ENCODE measurements at places on chromosomes 1 and 21.

GRCh38 chr1:3677484-3677883, 25.2 kb downstream of the TP73 start:
- DNase-seq, result no peak

DNA sequence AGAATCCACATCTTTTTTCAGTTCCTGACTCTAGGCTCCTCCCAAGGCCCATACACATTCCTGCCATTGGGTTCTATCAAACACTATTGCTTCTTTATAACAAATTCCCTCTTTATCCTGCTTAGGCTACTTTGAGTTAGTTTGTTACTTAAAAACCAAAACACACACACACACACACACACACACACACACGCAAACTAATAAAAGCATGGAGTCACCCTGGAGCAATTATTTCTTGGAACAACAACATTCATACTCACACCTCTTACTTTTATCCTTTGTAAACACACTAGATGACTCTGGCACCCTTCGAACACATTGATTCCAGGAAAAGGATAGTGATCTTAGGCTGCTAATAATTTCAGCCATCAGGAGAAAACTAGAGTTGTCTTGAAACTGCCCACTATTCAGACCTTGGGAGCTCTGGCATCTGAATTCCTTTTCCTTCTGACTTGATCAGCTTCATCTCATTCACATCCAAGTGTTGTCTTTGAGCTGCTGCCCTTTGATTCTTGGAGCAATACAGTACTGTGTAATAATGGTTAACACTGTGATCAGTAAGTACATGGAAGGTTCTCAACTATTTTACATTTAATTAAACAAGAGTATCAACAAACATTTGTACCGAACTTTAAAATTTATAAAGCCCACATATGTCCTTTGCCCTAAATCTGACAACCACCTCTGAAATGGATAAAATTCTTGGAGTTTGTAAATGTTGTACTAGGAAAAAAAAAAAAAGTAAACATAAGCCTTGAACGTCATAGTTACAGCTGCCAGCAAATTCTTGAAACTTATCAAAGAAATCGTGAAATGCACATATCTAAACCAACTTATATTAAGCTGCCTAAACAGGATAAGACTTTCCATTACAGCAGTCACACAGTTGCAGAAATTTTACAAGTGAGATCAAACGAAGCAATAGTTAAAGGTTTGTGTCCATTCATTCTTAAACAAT, 2.8 kb upstream of the SEC22B start:
- no peak for DNase-seq

- DNase-seq, result no peak
These were observed 10.1 kb upstream of the PHGDH start for GRCh38 chr1:119701659-119702058.

- no peak for DNase-seq
These were observed 59.2 kb downstream of the CLSTN1 start for GRCh38 chr1:9764550-9764949.

DNA sequence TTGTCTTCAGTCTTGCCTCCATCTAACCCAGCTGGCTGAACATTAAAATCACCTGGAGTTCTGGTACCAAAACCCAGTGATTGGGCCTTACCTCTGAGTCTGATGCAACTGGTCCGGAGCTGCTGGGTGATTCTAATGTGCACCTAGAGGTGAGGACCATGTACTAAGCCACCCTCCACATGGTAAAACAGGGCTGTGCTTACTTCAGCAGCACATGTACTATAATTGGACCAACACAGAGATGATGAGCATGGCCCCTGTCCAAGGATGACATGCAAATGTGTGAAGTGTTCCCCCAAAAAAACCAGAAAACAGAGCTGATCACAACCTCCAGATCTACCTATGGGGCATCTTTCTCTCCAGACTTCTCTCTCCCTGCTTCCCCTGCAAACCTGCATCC, 37.0 kb downstream of the ELK4 start:
- peak; percentile 32 for DNase-seq

GRCh38 chr21:20998456-20998789, 214 bp downstream of the NCAM2 start:
- no peak for DNase-seq

DNA sequence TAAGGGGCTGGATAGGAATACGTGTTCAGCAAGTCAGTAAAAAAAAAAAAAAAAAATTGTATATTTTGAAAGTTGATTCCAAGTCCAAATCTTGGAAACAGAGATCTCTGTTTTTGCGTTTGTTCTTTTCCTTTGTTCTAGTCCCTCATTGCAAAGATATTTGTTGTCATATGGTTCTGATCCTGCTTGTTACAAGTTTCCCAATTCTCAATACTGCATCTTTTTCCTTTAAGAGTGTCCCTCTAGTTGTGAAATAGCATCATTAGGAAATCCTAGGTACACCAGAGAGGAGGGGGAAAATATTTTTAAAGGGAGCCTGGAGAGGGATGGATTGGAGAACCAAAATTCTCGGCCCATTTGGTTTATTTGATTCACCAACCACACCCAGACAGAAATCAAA, 152.2 kb upstream of the C1orf105 start:
- no peak for DNase-seq

- peak; percentile 63 for DNase-seq
These were observed 837 bp downstream of the UBASH3A start for GRCh38 chr21:42404539-42404938.

GRCh38 chr1:157090771-157091170, 8.8 kb downstream of the ETV3L start:
- DNase-seq, result no peak

DNA sequence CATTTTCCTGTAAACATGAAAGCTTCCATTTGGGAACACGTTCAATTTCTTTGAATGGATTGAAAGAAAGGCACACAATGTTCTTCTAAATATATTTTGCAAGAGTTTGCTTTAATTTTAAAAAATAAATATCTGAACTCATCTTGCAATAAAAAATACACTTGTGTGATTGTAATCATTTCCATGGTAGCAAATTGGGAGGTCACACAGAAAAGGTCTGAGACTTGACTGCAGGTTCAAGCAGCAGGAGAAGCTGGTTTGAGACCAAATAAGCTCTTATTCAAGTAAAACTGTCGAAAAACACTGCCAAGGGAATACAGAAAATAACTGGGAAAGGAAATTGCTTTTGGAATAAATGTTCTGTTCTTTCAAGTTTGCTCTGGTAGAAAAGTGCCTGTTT, 498.9 kb downstream of the ADGRL2 start:
- no peak for DNase-seq

DNA sequence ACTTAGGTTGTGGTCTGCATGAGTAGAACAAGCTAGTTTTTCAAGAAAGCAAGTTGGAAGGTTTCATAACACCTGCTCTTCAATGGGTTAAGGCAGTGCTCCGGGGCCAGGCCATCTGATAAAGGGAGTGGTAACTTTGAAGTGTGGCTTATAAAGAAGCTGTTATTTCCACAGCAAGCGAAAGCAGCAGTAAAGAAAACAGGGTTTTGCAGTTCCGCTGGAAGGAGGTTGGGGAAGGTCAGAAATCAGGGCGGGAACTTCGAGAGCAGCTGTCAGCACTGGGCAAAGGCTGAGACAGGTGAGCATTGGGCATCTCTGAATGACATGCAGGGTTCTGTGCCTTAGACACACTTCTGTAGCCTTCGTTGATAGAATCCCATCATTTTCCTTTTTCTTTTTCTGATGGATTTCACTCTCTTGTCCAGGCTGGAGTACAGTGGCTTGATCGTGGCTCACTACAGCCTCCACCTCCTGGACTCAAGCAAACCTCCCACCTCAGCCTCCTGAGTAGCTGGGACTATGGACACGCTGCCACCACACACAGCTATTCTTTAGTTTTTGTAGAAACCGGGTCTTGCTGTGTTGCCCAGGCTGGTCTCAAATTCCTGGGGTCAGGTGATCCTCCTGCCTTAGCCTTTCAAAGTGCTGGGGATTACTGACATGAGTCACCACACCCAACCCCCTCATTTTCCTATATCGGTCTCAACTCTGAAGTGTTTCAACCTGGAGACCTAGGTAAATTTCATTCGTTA, 20.5 kb downstream of the TMEM51 start:
- no peak for DNase-seq

DNA sequence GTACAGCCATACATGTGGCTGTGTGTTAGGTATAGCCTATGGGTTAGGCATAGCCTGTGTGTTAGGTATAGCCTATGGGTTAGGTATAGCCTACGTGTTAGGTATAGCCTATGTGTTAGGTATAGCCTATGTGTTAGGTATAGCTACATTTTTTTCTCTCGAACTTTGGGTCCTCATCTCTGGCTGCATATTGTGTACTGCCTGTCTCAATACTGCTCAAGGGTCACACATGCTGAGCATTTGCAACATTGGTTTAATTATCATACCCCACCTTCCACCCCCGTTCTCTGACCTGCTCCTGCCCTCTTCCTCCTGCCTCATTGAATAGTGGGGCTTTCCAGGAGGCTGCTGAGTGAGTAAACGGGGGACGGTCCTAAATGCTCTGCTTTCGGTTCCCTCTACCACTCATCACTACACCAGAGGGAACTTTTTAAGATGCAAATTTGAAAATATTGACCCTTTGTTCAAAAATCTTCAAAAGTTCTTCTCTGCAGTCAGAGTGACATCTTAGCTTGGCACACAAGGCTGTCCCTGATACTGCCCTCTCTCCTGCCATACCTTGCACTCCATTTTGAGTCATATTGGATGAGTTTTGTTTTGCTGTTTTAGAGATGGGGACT, 17.8 kb downstream of the OR2B11 start:
- DNase-seq, result no peak

DNA sequence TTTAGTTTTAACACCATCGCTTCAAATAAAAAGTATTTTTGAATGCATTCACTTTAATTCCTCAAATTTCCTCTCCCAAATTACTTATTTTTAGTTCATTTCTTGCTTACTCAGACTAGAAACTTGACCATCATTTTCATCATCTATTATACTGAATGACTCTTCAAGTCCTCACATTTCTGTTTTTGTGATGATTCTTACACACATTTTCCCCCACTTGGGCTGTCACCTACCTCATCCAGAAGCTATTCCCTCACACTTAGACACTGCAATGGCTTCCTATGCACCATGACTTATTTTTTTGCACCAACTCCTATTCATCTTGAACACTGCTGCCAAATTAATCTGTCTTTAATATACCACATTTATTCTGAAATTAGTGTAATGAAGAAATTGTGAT, 239.6 kb upstream of the DUSP10 start:
- no peak for DNase-seq

GRCh38 chr1:172882791-172883386, 167.9 kb downstream of the TNFSF18 start:
- DNase-seq, result no peak

DNA sequence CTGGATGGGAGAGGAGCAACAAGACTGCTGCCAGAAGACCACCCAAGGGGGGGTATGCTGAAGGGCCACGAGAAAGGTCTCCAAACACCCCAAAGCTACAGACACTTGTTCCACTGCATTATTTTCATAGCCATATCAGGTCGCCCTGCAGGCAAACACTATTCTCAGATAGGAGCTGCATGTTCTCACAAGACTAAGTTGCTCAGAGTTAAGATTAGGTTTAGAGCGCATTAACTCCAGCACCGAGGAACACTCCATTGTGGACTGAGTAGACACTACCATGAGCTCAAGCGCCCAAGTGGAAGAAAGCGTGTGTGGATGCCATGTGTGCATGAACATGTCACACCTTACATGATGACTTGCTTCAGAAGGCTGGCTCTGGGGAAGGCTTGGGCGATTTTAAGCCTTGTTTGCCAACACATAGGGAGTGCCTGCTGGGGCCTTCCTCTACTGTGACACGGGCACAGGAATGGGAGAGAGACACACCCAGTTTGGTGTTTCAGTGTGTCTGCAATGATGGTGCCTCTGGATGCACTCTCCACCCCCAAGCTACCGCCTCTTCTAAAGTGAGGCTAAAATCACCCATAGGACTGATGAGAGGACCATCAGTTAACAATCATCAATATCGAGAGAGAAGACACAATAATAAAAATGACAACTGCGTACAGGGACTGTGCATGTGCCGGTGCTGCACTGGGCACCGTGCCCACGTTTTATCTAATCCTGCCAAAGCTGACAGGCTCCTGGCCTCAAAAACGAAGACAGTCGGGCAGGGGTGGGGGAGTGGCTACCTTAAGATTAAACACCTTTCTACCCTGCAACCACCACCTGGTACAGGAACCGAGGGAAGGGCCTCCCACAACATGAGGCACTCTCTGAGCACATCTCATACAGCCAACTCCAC, 34.9 kb downstream of the SSBP3 start:
- no peak for DNase-seq

DNA sequence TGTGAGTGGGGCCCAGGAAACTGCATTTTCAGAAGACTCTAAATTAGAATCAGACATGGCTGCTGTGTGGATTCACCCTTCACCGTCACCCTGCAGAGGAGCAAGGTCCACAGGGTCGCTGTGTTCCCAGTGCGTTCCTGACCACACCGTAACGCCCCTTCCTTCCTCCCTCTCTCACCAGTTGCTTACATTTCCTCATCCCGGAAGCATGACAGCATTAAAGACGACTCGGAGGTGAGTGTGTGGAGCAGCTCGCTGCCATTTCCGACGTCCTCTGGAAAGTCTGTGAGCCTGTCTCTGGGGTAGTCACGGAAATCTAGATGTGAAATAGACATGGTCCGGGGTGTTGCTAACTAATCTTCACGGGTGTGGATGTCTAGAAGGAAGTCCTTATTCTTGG, 45.9 kb downstream of the FAAP20 start:
- DNase-seq, result peak; percentile 90

- DNase-seq, result no peak
These were observed 62.2 kb downstream of the LRRC40 start for GRCh38 chr1:70143048-70143659.

DNA sequence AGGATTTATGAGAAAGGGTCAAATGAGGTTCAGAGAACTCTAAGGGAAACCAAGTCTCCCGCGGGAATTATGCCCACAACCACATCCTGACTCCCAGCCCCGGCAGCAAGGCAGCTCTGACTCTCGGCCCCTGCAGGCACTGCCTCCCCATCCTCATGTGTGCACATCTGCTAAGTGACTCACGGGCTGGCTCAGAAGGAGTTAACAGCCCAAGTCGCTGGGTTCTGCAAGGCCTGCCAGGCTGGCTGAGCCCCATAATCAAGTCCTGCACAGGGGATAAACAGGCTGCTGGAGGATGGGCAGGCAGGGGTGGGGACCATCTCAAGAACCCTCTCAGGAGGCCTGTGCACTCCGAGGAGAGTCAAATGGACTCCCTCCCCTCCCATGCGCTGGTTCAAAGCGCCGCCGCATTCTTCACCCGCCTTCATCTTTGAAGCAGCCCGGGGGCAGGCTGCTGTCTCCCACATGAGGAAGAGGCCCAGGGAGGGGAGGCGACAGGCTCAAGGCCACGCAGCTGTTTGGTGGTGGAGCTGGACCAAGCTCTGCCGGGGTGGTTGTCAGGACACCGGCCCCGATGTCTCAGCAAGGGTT, 344.3 kb downstream of the MATN1 start:
- DNase-seq, result no peak

GRCh38 chr1:39538531-39539251, 37.9 kb downstream of the PABPC4 start:
- no peak for DNase-seq

DNA sequence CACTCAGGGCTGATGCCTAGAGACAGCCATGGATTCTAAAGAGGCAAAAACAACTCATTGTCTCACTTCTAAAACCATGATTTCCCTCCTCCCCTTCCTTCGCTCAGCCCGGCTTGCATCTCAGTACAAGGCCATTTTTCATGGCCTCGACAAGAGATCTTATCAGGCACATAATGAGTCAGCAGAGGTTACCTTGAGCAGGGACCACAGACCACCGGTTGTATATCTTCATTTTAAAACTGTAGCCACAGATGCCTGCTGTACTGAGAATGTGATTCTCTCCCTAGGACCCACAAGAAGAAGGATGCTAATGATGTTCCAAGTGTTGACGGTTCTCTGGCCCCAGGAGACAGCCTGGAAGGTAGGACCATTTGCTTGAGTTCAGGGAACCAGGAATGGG, 331.9 kb downstream of the AJAP1 start:
- DNase-seq, result peak; percentile 41

- DNase-seq, result no peak
These were observed 49.6 kb upstream of the LBR start for GRCh38 chr1:225477296-225477911.
